Ovary (tissue), 10 donors: ENCODE measurements at places on chromosomes 11 and 22.
A peak's percentile ranks its signal among the peaks of the same experiment; 100 is the strongest.

DNA sequence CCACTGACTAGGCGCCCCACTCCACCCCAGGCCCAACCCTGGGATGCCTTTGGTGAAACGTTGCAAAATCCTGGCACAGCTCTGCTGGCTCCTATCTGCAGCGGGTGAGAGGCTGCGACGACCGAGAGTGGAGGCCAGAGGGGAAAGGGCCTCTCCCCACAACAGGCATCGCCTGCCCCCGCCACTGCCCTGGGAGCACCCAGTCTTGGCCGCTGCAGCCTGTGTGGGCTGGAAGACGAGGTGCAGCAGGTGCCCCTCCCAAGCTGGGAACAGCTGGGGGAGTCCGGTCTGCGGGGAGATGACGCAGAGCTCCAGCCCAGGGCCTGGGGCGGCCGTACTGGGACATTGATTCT, 4.2 kb upstream of the PIM3 start:
- DNase-seq: peak; percentile 42

DNA sequence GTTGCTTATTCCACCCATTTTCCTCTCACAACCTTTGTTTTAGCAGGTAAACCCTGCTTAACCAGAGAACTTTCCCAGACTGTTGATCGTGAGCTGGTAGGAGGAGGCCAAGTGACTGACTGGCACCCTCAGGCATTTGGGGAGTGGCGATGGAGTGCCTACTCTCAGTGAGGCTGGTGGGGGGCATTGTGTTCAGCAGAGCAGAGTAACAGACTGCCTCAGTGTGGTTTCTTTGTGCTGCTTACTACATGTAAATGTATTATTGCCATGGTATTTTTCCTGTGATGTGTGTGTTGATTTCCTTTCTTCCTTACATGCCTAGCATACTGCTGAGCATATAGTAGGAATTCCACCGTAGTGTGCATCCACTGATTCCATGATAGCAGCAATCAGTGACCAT, 2.6 kb downstream of the MARK2 start:
- no peak for DNase-seq

DNA sequence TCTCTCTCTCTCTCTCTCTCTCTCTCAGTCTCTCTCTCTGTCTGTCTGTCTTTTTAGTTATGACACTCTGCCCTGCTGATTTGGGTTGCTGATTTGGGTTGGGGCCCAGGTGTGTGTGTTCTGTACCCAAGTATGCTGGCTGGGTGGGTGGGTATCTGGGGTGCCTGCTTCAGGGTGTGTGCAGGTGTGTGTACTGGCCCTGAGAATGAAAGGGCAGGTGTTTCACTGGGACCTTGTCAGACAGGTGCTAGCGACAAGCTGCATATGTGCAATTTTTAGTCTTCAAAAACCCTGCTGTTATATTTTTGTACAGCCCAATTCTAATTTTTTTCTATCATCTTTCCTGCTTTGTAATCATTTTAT, 943 bp downstream of the CSF2RB start:
- no peak for DNase-seq

DNA sequence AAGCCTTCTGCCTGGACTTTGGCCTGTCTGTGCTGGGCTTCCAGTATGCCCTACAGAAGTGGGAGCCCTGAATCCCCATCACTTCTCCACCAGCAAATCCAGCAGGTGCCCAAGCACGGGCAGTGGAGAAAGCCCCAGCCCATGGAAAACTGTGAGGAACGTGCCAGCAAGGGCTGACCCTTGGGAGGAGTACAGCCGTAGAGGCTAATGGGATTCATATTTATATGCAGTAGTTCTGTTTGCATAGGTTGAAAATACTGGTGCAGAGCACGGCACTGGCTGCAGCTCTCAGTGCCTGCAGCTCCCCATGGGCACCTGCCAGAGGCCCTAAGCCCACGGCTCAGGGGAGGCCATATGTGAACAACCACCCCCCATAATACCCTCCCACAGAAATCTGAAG, 10.1 kb downstream of the NAGA start:
- DNase-seq: no peak

GRCh38 chr11:94732617-94733281, 35.4 kb upstream of the AMOTL1 start:
- no peak for DNase-seq
